ENCODE measurements at places on chromosomes 12 and 14. TPM values are rescaled to one million over a fixed set of nuclear protein-coding genes. Genes with fewer than 3 reads are reported as not detected.

GRCh38 chr12:119208626-119209061, 29.9 kb downstream of the HSPB8 start:
- H3K27me3 ChIP-seq: no peaks in the 10 kb centered on the region
- no peak for DNase-seq
- no peaks in the 10 kb centered on the region for H3K4me1 ChIP-seq
- no peak overlapping the region for H3K27ac ChIP-seq

Gene AVPR1A
- polyA plus RNA-seq: not detected

Gene GALNT16
- not detected for polyA plus RNA-seq

Gene HAL
- not detected for polyA plus RNA-seq

Gene ACIN1
- polyA plus RNA-seq: 20.5 TPM

Gene MYF6
- polyA plus RNA-seq: not detected

Gene ARHGAP9
- 216 TPM for polyA plus RNA-seq

All from CD4-positive, alpha-beta memory T cell (primary cell).